ENCODE measurements at places on chromosomes 12 and 14.
A peak's percentile ranks its signal among the peaks of the same experiment; 100 is the strongest.

GRCh38 chr12:69580074-69580473, 5.2 kb upstream of the CCT2 start:
- no peak for DNase-seq

GRCh38 chr12:116336542-116337065, 59.1 kb upstream of the MED13L start:
- no peak for DNase-seq

- peak; percentile 45 for DNase-seq
Measured at GRCh38 chr12:11553871-11554533, 95.5 kb upstream of the ETV6 start.

DNA sequence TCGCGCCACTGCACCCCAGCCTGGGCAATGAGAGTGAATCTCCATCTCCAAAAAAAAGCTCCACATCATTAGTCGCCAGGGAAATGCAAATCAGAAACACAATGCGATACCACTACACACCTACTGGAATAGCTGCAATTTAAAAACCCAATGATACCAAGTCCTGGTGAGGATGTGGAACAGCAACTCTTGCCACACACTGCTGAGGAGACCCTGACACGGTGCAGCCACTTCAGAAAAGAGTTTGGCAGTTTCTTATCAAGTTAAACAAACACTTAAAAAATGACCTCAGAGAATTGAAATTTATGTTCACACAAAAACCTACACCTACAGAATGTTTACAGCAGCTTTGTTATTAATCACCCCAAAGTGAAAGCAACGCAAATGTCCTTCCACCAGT, 12.1 kb downstream of the P2RX2 start:
- no peak for DNase-seq

- no peak for DNase-seq
Measured at GRCh38 chr14:76954394-76955190, 73.9 kb downstream of the IRF2BPL start.

- peak; percentile 40 for DNase-seq
Measured at GRCh38 chr14:70907996-70908934, 1.0 kb downstream of the PCNX1 start.

- DNase-seq: no peak
Measured at GRCh38 chr14:79011091-79011919, 841.1 kb downstream of the NRXN3 start.

- peak; percentile 93 for DNase-seq
Measured at GRCh38 chr12:115916910-115917668, 360.4 kb downstream of the MED13L start.

GRCh38 chr14:91294153-91294552, 49.6 kb upstream of the GPR68 start:
- DNase-seq: no peak

GRCh38 chr12:110721570-110721969, 21.1 kb downstream of the PPP1CC start:
- DNase-seq: no peak
